EH (cell line): ENCODE measurements at places on chromosomes 11 and 22.

- DNase-seq, result peak; percentile 23
Observed at GRCh38 chr11:36360826-36361415, 64.8 kb downstream of the PRR5L start.

GRCh38 chr22:44400763-44401060 lies 88.0 kb upstream of the SHISAL1 start:
- DNase-seq, result peak; percentile 45

- DNase-seq, result no peak
Observed at GRCh38 chr11:128379587-128380580, 207.5 kb downstream of the ETS1 start.

- peak; percentile 63 for DNase-seq
Observed at GRCh38 chr11:69012092-69013008, 696 bp downstream of the MRGPRF start.

DNA sequence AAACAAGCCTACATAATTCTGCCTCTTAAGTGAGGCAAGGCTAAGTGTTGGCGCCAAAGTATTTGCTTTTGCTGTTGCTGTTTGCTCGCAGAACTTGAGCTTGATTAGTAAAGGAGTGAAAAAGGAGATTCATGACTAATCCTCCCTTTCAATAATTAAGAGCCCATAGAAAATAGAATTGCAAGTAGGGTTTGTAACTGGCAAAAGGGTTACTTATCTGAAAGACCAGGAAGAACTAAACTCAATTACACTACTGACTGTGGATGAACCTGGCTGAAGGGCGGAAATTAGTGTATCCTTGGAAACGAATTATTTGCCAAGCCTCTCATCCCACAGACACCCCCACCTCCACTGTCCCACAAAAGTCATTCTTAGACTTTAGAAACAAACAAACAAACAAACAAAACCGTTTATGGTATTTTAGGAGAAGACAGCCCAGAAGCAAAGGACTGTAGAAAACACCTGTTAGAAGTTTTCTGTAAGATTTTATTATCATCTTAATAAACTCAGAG lies 411 bp upstream of the EXPH5 start:
- DNase-seq, result no peak

DNA sequence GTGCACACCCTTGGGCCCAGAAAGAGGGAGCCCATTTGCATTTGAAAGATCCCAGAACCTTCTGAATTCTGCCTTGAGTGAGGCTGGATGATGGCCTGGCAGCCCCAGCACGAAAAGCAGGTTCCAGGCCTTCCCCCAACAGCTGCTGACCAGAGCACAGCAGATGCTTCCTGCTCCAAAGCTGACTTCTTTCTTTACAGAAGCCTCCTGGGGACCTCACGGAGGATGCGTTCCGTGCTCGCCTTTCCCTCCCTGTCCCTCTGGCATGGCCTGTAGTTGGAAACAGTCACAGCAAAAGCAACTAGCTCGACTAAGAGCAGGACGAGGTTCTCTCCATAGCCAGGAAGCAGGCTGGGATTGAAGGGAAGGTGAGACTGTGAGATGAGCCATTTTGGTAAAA lies 107.7 kb upstream of the B3GAT1 start:
- no peak for DNase-seq

DNA sequence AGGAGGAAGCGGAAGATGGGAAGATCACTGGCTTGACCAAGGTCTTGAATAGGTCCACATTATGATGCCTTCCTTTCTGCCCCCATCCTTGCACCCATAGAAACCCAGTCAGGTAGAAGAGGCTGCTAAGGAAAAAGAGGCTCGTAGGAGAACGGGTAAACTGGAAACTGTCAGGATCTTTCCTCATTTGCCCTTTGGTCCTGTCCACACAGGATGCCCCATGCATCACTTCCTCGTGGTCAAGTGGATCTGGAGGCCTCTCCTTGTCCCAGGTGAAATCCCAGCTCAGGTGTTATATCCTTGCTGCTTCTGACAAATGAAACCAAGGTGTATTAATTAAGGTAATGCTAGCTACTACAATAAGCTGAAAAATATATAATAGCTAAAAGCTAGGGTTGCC lies 8.0 kb upstream of the ZBTB16 start:
- DNase-seq, result no peak

- no peak for DNase-seq
Observed at GRCh38 chr11:2684581-2684980, 15.2 kb downstream of the KCNQ1OT1 start.

- no peak for DNase-seq
Observed at GRCh38 chr11:125188021-125188420, 23.5 kb downstream of the PKNOX2 start.

GRCh38 chr11:64253481-64253880 lies 2.2 kb downstream of the PLCB3 start:
- peak; percentile 52 for DNase-seq

DNA sequence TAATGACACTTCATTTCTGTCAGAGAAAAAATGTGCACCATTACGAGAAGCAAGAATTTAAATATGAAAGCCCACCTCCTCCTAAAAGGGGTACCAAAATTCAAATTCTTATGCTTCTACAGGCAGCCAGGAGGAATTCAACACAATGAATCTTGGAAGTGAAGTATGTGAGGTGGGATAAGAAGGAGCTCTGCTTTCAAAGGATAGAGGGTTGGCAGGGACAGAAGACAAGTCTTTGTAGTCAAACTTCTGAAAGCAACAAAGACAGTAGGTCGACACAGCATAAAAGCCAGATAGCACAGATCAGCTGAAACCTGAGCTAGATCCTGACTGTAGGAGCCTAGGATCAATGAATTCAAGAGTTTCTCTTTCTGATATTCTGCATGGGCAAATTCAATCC lies 17.4 kb downstream of the NARS2 start:
- no peak for DNase-seq

DNA sequence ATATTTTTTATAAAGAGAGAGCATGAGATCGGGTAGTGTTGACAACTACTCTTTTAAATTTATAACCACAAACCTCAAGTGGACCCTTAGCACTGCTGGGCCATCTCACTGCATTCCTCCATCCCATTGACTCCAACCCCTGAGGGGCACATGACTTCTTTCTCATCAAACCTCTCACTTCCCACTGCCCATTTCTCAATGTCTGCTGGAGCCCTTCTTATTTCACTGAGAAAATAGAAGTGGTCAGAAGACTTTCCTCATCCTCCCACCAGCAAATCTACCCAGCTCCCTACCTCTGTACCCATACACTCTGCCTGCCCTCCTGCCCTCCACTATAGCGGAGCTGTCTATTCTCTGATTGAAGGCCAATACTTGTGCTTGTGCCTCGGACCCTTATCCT lies 370.6 kb upstream of the MPPED2 start:
- no peak for DNase-seq

DNA sequence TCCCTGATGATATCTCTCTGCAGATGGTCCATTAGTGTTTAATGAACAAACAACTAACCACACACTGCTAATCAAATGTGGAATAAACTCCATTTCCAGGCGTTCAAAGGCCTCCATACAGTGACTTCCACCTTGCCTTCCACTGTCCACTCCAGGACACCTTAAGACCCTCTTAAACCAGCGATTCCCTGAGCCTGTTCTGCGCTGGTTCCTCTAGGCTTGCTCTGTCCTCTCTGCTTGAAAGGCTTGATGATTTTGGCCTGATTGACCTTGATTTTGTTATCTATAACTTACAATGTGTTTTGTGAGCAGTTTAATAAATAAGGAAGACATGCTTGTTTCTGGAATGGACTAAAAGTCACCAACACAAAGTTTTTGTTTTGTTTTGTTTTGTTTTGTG lies 12.0 kb downstream of the OVCH2 start:
- DNase-seq, result peak; percentile 2

GRCh38 chr11:21295508-21295907 lies 626.1 kb downstream of the NELL1 start:
- no peak for DNase-seq

DNA sequence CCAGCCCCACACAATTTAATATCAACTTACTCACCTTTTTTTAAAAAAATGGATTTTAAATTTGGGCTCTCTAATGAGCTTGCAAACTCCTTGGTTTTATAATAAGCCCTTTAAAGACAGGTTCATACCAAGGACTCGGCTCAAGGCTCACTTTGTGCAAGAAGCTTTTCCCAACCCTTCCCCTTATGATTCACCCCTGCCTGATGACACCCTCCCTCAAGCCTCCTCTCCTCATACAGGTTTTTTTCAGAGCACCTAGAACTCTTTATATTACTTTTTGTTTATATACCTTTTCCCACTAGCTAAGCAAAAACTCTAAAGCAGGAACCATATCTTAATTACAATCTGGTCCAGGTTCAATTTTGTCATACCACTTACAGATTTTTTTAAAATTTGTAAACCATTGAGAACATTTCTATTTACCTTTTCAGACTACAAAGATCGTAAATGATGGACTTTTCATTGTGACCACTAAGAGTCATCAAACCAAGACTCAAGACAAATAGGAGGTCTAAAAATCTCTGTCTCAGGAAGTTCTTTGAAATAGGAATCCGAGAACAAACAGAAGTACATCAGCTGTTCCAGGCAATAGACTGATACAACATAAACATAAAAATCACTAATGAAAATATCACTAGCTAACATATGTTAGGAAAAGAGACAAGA lies 13.1 kb upstream of the EXPH5 start:
- DNase-seq, result no peak

- no peak for DNase-seq
Observed at GRCh38 chr11:41982975-41983374, 523.5 kb upstream of the LRRC4C start.

DNA sequence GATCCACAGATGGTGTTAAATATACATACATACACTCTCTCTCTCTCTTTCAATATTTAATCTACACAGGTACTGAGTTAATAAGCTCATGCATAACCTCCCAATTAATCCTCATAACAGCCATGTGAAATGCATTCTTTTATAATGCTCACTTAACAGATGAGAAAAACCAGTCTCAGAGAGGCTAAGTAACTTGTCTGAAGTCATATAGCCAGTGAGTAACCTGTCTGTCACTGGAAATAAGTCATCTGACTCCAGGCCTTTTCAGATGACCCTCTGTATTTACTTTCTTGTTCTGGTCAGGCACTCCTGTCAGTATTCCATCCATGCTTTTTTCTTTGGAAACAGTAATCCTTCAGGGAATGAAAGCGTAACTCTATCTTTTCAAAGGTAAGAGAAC lies 594.0 kb upstream of the TENM4 start:
- DNase-seq, result no peak

DNA sequence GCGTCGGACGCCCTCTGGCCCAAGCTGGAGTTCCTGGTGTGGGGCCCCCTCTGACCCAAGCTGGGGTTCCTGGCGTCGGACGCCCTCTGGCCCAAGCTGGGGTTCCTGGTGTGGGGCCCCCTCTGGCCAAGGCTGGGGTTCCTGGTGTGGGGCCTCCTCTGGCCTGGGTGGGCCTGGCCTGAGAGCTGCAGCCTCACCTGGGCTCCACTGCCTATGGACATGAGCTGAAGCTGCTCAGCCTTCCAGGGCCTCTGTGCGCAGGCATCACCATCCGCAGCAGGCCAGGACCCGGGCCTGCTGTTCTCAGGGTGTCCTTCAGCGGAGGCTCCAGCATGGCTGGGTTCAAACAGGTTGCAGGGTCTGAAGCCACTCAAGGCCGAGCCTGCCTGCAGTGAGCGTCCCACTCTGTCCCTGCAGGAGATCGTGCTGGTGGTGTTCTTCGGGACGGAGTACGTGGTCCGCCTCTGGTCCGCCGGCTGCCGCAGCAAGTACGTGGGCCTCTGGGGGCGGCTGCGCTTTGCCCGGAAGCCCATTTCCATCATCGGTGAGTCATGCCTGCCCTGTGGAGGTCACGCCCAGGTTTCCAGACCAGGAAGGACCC lies 125.5 kb downstream of the KCNQ1 start:
- no peak for DNase-seq

GRCh38 chr11:7900686-7901085 lies 30.4 kb downstream of the OR10A6 start:
- DNase-seq, result no peak

DNA sequence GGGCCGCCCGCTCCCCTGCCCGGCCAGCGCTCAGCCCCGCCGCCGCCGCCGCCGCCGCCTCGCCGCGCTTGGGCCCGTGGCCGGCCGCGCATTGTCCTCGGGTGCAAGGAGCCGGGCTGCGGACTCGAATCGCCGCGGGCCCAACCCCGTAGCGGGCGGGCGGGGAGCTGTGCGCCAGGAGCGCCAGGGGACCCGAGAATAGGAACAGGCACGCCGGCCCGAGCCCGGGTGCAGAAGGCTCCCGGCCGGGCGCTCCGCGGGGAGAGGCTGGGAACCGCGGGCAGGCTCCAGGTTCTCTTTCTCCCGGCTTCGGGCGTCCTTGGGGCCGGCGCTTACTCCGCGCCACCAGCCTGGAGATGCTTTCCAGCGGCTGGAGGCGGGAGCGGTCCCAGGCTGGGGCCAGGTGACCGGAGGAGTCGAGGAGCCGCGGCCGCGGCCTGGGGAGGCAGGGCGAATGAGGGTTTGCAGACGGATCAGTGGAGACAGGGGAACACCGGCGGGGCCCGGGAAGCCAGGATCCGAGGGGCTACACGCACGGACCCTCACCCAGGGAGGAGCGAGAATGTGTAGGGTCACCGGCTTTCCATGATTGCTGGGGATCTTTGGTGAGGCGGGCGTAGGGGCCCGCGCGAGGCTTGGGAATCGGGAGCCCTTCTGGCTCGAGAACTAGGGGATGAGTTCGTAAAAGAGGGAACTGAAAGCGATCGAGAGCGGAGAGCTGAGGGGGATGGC lies 726 bp downstream of the PKNOX2 start:
- peak; percentile 39 for DNase-seq

- DNase-seq, result no peak
Observed at GRCh38 chr11:131036514-131036913, 120.2 kb upstream of the SNX19 start.

DNA sequence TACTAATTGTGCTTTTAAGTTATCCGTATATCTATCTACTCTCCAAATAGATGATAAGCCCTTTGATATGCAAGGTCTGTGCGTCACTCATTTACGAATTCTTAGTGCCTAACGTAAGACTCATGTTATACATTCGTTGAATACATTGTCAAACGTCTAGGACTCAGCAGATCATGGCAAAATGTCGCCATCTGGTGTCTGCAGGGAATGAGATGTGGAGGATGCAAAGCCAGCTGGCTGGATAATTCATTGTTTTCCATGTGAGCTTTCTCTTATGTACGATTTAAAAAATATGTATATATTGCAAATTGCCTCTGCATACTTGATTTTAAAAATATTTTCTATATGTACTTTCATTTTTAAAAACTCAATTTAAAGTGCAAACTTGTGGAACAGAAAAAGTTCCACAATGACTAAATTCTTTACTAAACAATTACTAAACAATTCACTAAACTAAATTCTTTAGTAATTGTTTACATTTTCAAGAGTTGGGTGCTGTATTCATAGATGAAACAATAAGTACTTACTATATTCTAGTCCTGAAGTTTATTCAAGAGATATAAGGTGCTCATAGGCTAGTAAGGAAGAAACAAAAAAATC lies 33.8 kb downstream of the ZNF202 start:
- peak; percentile 67 for DNase-seq

DNA sequence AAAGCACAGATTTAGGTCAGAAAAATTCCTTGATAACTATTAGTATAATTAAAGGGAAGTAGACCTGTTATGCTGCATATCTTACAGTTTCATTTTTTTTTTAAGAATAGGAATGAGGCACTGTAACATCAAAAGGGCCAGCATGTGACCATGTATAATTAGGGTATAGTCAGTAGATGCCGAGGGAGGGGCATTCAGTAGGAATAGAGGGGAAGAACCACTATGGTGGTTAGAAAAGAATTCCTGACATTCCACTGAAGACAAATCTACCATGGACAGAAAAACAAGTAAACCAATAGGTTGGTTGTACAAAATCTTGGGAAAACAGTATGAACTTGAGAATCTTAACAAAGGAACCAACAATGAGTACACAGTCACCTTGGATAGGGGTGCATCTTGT lies 78.4 kb upstream of the CCDC179 start:
- DNase-seq, result no peak
